Activated CD4-positive, alpha-beta T cell treated with anti-CD3 and anti-CD28 coated beads for 4 hours (primary cell): ENCODE measurements at places on chromosomes 6 and 20.

GRCh38 chr6:1377526-1377925 lies 11.8 kb upstream of the FOXF2 start:
- no peak for DNase-seq

DNA sequence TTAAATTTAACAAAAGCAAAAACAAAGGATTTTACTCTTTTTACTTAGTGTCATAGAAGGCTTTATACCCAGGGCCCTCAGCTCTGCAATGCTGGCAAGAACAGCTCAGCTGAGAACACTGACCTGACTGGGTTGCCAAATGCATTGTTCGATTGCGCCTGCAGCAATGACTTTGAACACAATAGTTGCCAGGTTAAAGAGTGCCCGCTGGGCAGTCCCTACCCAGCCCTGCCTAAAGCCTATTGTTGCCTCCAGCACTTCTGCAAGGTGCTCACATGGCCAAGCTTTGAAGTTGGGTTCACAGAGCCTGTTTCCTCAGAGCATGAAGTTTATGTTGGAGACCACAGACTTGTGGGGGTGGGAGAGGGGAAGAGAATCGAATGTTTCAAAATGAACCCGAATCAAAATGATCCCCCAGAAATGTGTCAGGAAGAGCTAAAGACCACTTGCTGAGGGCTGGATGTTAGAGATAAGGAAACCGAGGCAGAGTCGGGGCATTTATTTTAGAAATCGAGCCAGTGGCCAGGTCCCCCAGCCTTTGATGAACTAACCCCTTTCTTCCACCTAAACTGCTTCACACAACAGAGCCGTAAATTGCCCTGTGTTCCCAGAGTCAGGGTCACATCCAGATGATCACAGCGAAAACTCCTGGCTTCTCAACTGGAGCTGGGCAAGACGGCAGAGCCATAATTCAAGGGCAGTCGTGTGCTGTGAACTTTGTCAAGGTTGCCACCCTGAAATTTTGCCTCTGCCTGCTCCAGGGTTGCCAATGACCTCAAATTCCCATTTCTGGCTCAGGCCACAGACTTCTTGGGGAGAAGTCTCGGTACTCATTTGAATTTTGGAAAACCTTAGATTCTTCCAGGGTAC lies 55.0 kb downstream of the FOXA2 start:
- no peak for DNase-seq

DNA sequence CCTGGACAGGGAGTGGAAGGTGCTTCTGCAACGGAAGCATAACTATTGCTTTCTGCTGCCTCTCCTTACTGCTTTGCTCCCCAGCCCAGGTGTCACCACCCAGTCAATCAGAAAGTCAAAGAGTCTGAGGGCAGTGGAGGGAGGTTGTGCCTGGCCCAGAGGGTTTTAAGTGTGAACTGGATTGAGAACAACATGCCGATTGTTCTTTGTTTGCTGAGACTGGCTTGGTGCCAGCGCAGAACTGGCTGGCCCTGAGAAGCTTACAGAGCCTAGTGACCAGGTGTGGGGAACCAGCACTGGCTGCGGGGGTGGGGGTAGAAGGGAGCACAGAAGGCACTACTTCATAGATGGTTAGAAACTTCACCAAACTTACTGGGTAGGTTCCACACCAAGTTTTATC lies 31.1 kb upstream of the ENPP4 start:
- no peak for DNase-seq

DNA sequence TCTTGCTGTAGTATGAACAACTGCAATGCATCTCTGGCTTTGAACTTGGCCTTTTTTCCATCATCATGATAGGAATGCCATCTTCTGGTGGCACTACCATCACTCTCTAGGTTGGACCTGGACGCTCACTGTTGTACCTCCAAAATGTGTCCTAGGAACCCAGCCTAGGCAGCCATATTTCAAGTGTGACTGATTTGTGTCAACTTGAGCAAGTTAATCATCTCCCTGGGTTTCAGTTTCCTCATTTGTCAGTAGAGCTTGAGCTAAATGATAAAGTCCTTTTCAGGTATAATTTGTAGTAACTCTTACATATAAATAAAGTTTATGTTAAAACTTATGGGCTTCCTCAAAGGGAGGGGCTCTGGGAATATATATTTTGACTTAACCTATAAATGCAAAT lies 241.7 kb upstream of the CEP162 start:
- DNase-seq: no peak

- DNase-seq: no peak
These were observed 74.6 kb downstream of the PERP start for GRCh38 chr6:138032571-138032970.

DNA sequence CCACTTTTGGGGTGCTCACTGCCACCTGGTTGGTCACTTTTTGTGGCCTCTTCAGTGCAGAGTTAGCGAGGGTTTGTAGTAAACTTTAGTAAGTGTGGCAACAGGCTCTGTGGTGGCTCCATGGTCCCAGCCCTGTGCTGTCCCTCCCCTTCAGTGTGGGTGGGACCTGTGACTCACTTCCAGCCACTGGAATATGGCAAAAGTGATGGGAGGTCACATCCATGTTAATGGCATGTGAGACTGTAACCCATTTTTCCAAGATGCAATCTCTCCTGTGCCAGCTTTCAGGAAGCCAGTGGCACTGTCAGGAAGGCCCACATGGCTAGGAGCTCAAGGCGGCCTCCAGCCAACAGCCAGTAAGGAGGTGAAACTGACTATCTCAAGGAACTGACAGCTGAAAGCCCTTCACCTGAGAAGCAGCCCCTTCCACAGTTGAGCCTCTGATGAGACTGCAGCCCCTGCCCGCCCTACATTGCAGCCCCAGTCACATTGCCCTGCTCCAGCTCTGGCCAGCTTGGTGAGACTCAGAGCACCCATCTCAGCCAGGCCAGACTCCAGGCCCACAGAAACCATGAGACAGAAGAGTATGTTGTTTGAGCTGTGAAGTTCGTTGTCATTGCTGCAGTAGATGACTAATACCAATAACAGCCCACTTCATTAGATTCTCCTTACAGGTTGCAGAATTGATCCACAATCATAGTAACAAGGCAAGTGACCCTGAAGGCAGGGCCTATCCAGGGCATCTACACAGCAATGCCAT lies 13.1 kb upstream of the CST7 start:
- no peak for DNase-seq

GRCh38 chr6:100175814-100176310 lies 181.8 kb upstream of the MCHR2 start:
- no peak for DNase-seq

DNA sequence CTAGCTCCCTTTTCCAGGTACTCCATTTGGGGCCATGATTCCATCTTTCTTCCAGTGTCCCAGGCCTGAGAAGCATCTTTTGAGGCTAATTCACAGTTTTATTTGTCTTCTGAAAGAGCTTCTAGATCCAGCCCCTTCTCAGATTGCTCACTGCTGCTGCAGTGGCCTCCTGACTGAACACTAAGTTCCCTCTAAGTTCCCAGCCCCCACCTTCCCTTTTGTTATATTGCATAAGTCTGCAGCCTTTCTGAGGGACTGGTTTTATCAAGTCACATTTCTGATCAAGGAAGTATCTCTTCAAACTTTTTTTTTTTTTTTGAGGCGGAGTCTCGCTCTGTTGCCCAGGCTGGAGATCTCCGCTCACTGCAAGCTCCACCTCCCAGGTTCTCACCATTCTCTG lies 10.7 kb downstream of the MAPRE1 start:
- DNase-seq: no peak

DNA sequence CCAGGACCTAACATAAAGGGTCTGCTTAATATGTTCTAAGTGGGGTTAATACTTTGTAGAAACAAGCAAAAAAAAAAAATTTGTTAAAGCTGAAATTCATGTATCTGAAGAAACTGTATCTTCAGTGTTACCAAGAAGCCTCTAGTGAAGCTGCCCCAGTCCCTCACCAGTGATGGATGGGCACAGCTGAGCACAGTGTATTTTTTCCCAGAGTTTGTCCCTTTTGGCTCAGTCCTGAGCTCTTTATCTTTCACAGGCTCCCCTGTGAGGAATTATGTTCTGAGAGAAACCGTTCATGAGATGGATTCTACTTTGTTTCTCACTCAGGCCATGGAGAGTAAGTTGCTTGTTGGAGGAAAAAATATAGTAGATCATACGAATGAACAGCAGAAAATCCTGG lies 38.4 kb downstream of the KIF3B start:
- no peak for DNase-seq

DNA sequence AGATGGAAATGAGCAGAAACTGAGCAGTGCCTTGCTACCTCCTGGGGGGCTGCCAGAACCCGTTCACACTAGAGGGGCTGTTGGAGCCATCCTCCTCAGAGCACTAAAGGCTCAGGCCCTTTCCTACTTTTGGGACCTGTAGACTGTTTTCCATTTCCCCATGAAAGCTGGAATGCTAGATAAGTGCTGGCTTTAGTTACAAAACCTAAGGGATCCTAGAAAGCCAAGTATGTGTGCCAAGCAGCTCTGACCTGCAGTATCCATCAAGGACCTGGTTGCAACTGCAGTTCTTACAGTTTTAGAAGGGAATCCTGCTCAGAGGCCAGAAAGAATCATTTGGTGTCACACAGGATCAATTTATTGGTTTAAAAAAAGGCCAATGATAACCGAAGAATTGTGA lies 176.7 kb upstream of the COL21A1 start:
- DNase-seq: no peak

GRCh38 chr6:81465859-81466258 lies 286.6 kb downstream of the TENT5A start:
- DNase-seq: no peak

GRCh38 chr20:50682065-50682464 lies 9.3 kb downstream of the RIPOR3 start:
- no peak for DNase-seq

DNA sequence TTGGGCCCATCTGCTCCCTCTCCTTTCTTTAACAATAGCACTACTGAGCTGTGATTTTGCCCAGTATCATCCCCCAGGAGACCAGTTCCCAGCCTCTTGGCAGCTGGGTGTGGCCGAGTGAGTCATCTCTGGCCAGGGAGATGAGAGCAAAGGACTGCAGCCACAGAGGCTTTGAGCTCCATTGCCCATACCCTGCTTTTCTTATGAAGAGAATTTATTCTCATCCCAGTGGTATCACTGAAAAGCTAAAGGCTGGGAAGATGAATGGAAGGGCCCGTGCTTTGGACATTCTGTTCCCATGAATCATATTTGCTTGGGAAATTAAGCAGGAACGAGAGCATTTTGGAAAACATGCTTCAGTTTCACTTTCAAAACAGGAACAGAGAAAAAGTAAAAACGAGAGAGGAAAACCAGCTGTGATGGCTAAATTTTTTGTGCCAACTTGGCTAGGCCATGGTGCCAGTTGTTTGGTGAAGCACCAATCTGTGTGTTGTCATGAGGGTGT lies 14.9 kb downstream of the CST3 start:
- no peak for DNase-seq

DNA sequence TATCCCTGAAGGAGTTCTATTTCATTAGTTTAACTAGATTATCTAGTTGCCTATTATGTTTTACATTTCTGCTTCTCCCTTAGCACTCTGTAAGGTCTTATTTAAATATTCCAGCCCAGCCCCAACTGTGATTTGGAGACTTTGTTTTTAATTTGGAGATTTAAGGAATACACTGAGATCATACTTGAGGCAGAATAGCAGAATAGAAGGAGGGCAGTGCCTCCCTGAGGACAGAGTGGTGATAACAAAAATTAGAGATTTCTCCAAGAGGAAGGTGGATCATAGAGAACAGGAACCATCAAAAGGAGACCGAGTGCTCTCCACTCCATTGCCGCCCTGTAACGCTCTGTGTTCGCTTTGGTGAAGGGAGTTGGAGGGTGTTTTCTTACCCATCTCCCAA lies 14.8 kb upstream of the CD164 start:
- no peak for DNase-seq

- no peak for DNase-seq
These were observed 34.4 kb upstream of the RAB23 start for GRCh38 chr6:57256541-57256940.

GRCh38 chr6:149335924-149336608 lies 18.6 kb downstream of the TAB2 start:
- DNase-seq: peak; percentile 51

GRCh38 chr6:28598757-28599686 lies 73.3 kb downstream of the GPX5 start:
- DNase-seq: no peak

GRCh38 chr6:158471339-158471738 lies 88.6 kb upstream of the TMEM181 start:
- DNase-seq: no peak

GRCh38 chr6:137875606-137876005 lies 8.5 kb downstream of the TNFAIP3 start:
- DNase-seq: no peak

GRCh38 chr6:24089736-24090135 lies 36.3 kb upstream of the NRSN1 start:
- no peak for DNase-seq

- no peak for DNase-seq
These were observed 19.7 kb upstream of the UTRN start for GRCh38 chr6:144265390-144265789.

DNA sequence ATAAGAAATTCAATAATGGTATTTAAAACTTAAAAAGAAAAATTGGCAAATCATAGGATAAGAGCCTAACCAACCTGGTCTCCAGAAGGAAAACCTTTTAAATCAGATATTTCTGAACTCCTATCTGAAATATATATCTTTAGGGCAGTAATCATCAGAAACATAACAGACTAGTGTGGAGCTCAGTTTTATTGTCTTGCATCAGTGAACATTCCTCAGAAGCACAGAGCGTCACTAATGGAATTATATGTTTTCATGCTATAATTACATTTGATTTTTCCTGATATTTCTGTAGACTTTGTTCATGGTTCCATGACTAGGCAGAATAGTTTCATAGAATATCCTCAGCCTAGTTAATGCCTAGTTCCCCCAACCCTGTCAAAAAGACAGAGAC lies 262.2 kb downstream of the EYA4 start:
- no peak for DNase-seq

GRCh38 chr6:162679681-162680080 lies 47.9 kb downstream of the PRKN start:
- DNase-seq: no peak

DNA sequence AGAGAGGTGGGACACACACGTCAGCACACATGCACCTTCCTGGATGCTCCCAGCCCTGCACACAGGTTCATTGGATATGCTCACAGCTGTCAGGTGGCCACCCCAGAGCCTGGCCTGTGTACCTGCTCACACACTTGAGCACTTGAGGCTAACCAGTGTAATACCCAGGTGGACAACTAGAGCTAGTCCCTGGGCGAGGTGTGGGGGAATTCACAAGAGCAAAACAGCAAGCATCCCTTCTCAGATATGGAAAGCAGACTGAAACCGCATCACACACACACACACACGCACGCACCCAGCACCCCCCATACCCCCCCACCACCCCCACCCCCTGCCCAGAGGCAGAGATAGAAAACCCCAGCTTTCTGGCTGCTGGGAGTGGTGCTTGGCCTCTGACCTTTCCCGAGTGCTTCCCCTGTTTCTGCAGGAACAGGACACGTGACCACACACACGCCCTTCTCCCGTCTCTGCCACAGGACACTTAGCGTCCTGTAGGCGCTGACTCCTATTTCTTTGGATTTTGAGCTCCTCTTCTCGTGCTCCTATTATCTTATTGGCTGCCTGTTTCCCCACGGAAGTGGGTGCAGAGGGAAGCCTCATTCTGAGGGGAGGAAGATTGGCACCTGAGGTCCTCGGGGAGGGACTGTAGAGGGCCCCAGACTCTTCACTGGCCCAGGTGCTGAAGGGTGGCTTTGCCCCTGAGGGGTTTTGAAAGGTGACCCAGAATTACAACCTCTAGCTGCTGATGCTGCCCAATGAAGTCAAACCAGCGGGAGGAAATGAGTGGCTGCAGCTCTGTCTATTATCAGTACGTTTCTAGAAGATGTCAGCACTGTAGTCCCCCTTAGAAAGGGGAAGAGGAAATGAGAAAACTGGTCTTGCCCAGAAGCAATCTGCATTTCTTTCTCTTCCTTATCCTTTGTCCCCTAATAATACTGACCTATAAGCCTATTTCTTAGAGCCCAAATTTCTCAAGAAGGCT lies 65.8 kb downstream of the SYTL3 start:
- no peak for DNase-seq

- no peak for DNase-seq
These were observed 312.6 kb upstream of the ID4 start for GRCh38 chr6:19524366-19525186.
